Hematopoietic multipotent progenitor cell treated with erythropoietin and hydrocortisone succinate and interleukin-3 and kit ligand, for 17 days (in vitro differentiated cells): ENCODE measurements at places on chromosomes 12 and 14.
A peak's percentile ranks its signal among the peaks of the same experiment; 100 is the strongest.

DNA sequence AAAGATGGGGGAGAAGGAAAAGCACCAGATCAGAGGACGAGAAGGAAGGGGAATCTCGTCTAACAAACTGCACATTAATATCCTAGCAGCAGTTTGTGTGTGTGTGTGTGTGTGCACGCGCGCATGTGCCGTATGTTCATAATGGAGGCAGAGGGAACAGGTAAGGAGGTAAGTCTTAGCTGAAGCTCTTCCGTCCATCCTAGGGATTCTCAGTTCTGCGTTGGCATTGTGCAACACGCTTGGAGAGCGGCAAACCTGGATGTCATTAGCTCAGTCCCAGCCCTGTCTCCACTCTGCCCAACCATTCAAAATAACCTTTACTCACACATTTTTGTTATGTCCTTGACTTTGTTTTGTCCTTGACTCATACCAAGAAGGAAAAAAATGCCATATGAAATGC lies 1.6 kb upstream of the C1R start:
- DNase-seq = no peak

DNA sequence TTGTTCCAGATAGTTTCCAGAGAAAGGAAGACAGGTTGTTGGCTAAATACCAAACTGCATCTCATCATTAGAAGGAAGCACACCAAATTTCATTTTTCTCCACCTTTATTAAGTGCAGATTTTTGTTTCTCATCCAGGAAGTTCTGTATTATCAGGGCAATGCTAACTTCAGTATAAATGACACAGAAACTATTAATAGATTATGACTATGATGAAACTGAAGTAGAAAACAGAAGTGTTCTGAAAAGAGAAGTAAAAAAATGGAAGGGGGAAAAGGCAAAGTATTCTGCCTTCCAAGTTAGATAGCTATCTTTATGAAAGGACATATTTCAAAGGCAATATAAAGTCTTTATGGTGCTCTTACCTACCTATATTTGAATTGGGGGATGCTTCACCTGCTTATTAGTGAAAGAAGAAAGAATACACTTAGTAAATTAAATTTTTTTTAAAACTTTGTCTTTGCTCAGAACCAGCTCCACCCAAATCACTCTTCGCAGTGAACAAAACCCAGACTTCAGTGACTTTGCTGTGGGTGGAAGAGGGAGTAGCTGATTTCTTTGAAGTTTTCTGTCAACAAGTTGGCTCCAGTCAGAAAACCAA lies 223.9 kb downstream of the PTPRO start:
- DNase-seq = no peak

GRCh38 chr14:92988786-92989755 lies 66.1 kb downstream of the CHGA start:
- no peak for DNase-seq

DNA sequence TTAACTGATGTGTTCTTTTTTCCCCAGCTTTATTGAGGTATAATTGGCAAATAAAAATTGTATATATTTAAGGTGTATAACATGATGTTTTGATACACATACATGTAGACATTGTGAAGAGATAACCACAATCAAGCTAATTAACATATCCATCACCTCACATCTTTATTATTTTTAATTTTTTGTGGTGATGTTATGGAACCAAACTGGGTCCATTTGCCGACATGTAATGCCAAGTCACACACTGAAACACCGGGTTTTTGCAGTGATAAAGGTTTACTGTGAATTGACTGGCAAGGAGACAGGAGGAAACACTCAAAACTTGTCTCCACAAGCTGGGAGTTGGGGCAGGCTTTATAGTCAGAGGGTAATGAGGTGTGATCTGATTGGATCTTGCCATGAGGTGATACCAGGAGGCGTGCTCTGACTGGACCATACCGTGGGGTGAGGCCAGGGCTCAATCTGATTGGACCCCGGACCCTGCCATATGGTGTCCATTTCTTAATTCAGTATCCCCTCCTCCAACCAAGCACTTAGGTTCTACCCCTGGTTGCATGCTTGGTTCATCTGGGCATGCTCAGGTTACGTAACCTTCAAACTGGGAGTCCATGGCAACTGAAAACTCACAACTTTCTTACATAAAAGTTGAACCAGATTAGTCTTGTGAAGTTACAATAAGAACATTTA lies 11.8 kb upstream of the WSCD2 start:
- DNase-seq = peak; percentile 21

- no peak for DNase-seq
These were observed 19.1 kb downstream of the TPCN1 start for GRCh38 chr12:113240395-113240794.

DNA sequence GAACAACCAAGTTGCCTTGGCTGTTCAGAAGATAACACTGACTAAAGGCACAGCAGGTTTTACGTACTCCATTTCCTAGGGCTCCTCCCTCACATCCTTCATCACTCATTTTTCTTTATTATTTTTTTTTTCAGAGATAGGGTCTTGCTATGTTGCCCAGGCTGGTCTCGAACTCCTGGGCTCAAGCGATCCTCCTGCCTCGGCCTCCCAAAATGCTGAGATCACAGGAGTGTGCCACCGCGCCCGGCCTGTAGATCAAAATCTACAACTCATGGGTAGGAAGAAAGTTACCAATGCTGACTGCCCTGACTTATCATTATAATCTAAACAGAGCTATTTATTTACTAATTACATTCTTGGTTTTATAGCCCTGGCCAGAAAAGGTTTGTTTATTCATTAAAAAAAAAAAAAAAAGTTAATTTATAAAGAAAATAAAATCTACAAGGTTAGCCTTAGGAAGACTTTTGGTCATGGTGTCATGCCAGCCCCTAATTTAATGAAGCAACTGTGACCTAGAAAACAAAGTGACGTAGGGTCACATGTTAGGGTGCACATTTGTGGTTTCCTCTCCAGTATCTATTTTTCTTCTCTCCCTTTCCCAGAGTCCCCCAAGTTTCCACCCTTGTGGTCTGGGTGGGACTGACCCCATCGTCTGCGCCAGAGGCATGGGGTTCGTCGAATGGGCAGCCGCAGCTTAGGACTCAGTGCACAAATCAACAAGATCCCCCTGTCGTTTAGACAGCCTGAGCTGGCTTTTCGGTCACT lies 19.0 kb upstream of the FOXN3 start:
- DNase-seq = no peak

GRCh38 chr12:70645494-70646317 lies 8.5 kb upstream of the PTPRB start:
- no peak for DNase-seq

DNA sequence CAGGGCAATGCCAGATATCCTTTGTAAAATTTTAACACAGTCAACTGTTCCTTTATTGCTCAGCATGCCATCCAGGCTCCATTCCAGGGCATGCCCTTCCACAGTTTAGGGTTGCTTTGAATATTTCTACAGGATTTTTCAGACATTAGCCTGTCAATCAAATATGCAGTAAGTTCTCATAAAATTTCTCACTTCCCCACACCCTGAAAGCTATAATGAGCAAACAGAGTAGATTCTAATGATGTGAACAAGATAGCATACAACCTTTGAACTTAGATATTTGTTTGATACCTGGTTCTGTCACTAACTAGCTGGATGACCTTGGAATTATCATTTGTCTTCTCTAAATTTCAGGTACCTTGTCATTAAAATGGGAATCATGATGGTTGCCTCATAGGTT lies 251.2 kb downstream of the SYT1 start:
- no peak for DNase-seq

- DNase-seq = peak; percentile 8
These were observed 549 bp downstream of the GPHN start for GRCh38 chr14:66508547-66508845.

GRCh38 chr12:5262885-5263284 lies 169.0 kb upstream of the NTF3 start:
- no peak for DNase-seq

- DNase-seq = peak; percentile 66
These were observed 633 bp downstream of the STX2 start for GRCh38 chr12:130838284-130838950.

DNA sequence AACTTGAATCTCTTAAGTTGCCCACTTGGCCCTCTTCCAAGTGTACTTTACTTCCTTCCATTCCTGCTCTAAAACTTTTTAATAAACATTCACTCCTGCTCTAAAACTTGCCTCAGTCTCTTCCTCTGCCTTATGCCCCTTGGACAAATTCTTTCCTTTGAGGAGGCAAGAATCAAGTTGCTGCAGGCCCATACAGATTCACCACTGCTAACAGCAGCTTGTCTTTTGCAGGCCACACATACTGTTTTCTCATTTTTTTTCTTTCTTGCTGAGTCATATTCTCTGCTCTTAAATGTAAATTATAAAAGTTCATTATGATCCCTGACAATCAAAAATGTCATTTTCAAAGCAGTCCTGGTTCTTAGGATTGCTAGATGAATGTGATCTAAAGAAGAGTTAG lies 1820.8 kb upstream of the FLRT2 start:
- no peak for DNase-seq

DNA sequence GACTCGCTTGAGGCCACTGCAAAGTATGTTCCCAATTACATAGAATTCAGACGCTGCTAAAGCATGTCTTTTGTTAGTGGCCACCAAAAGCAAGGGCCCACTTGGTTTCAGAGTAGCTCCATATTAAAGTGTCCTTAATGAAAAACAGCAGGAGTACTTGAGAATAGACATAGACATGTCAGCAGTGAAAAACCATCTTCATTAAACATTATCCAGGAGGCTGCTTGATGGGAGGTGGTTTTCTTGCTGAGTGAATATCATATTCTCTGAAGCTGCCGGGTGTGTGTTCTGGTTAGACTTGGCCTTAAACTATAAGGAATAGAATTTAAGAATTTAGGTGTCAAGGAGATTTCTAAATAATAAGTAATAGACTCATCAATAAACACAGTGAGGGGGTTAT lies 79.5 kb upstream of the CCDC198 start:
- DNase-seq = no peak

DNA sequence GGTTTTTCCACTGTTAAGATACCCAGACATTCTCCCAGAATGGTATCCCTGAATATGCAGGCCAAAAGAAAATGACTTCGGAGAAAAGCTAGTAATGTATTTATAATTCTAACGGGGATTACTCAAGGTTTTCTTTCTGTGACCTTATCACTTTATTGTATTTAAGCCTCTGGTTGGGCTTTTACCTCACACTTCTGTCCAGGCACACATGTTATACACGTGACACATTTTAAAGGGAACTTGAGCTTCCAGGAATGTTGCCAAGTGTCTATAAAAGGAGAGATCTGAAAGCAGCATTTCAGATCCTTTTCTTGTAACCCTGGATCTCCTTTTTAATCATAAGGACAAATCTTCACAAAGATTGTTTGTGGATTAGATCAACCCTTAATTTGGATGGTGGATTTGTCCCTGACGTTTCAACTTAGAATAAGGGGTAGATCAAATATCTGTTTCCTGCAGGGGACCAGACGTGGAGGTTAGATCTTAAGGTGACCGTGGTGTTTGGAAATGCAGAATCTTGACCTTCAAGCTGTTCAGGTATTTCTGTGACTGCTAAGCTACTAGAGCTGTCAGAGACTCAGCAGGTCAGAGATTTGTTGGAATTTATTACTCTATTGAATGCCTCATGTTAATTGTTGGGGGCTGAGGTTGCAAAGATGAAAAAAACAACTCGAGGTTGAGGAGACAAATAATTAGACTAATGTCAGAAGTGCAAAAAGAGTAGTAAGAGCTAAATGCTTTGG lies 1.5 kb downstream of the CIPC start:
- peak; percentile 37 for DNase-seq

DNA sequence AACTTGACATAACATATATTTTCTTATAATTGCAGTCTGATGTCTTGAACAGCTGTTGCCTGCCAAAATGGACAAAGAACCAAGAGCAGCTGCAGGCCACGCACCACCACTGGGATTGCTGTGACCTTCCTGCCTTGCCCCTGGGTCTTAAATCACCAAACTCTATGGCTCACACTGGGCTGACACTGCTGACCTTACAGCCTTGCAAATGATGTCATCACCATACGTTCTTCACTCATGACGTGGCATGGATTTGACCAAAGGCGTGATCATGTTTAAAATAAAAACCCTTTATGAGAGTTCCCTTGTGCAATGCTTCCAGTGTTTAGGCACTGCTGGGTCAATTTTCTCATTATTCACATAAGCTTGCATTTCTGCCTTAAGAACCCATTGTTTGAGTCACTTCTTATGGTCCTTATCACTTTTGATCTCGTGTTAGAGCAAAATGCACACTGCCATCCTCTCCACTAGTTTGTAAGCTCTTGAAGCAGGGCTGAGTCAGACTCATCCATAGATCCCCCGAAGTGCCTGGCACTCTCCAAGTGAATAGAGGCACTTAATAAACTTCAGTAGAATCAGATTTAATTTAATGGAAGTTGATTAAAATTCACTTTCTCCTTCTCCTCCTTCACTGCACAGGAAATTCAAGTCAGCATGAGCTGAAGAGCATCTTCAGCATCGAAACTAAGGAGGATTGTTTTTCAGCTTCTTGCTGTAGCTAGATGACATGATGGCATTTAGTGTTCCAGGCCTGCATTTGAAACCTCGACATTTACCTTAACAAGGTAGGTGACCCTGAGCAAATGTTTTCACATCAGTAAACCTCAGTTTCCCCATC lies 132.4 kb upstream of the PZP start:
- DNase-seq = no peak

DNA sequence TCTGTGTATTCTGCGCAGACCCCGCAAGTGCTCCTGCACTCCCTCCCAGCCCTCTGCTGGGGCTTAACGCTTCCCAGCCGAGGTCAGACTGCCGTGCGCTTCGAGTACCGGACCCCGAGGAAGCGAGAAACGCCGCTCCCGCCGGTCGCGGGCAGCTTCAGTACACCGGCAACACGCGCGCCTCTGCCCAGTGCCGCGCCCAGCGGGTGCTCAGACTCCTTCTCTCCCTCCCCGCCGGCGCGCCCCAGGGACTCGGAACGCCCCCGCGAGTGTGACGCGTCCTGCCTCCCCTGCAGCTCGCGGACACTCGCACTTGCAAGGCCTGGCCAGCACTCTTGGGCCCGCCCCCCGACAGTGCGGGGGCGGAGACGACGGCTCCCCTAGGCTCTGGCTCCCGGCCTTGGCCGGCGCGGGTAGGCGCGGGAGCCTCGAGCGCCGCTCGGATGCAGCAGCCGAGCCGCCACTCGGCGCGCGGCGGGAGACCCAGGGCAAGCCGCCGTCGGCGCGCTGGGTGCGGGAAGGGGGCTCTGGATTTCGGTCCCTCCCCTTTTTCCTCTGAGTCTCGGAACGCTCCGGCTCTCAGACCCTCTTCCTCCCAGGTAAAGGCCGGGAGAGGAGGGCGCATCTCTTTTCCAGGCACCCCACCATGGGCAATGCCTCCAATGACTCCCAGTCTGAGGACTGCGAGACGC lies at the start of gene PTGER2:
TSS of gene PTGER2 (plus strand) at position 410 of the 692 bp plus-strand sequence. CDS start at position 647, 237 bp downstream.
- no peak for DNase-seq
